A549 (cell line): ENCODE measurements at places on chromosomes 3 and 15.

GRCh38 chr3:181486141-181486885, 225.4 kb upstream of the SOX2 start:
- DNase-seq, result no peak

DNA sequence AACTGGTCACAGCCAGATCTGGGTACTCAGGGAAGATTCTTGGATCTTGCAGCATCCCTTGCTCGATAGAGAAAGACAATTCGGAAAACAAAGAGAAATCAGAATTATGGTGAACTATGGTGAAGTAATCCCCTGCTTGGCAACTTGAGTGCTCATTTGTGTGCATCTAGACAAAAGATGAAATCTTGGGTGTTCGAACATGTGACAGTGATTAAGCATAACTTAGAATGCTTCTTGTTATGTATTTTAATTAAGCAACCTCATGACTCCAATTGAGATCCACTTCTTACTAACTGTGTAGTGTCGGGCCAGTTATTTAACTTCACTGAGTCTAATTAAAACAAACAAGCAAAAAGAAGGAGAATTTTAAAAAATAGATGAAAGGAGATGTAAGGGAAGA, 56.5 kb downstream of the ZNF385D start:
- DNase-seq, result no peak

GRCh38 chr15:25972141-25972675, 109.1 kb upstream of the ATP10A start:
- DNase-seq, result no peak

DNA sequence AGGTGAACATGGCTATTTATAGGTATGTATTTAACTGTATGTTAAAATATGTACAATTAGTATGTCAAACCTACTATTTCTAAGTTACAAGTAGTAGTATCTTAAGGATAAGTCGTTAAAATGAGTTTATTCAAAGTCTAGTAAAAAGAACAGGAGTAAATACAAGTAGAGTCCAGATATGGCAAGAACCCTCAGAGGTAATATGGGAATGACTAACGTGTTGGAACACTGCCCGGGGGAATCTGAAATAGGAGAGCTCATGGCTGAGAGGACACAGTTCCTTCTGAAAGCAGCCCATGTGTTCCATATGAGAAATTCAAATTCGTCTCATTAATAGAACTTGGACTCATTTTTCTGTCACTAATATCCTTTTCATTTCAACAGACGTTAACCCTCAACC, 158.8 kb downstream of the CLSTN2 start:
- no peak for DNase-seq

DNA sequence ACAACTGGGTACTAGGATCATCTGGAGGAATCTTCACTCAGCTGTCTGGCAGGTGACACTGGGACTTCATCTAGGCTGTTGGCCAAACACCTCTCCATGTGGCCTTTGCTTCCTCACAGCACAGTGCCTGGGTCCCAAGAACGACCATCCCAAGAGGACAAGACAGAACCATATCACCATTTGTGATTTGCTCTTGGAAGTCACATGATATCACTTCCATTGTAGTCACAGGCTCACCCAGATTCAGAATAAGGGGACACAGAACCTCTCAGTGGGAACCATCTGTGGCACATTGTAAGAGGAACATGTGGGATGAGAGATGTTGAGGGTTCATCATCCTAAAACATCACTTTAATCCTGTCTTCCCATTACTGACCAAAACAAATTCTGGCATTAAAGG, 1.9 kb upstream of the PSMA4 start:
- DNase-seq, result no peak

GRCh38 chr3:11624161-11624560, 19.6 kb downstream of the VGLL4 start:
- DNase-seq, result no peak

DNA sequence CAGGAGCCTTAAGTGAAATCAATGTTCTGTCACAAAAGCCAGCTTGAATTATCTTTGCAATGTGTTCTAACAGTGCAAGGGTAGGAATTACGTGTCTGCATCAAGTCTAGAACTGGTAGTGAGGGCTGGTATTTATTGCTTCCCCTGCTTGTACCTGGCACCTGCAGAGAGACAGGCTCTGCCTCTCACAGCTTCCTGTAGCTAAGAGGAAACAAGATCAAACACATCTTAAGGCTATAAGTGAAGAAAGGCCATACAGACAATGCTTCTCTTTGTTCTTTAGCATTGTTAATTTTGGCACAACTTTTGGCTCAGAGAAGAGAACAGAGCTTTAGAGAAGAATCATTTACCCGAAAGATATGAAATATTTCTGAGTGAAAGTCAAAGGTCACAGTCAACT, 479.9 kb downstream of the GRM7 start:
- no peak for DNase-seq

GRCh38 chr3:37198996-37199395, 24.6 kb upstream of the LRRFIP2 start:
- DNase-seq, result no peak

GRCh38 chr3:195612075-195612800, 28.5 kb upstream of the APOD start:
- DNase-seq, result no peak

- DNase-seq, result no peak
Observed at GRCh38 chr15:84811828-84812227, 5.3 kb upstream of the ALPK3 start.

DNA sequence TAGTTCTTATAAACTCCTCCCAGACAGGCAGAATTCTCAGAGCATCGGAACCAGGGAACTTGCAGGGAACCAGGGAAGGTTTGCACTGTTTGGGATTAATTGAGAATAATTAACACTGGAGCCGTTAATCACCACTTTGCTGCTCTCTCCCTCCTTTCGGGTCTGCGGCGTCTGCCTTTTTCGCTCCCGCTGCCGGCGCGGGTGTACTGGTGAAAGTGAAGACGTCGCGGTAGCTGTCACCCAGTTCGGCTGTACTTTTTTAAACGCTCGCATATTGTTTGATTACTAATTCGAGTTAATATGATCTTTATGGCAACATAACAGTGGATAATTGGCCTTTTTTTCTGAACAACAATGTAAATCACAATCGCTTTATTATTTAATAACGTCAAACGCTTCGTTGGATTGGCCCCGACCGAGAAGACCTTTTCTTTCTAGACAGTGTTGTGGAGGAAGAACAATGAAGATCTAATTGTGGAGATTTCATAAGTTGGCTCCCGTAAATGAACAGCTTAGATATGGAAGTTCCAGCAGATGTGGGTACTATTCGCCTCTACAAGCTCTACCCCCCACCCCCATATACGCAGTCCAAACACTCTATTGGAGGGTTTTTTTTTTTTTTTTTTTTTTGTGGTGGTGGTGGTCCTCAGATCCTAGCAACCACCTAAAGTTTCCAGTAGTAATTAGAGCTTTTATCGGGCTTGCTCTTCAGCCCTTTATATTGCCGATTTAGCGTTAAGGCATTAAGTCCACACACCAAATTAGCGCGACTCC, 12.7 kb downstream of the SOX2 start:
- no peak for DNase-seq

DNA sequence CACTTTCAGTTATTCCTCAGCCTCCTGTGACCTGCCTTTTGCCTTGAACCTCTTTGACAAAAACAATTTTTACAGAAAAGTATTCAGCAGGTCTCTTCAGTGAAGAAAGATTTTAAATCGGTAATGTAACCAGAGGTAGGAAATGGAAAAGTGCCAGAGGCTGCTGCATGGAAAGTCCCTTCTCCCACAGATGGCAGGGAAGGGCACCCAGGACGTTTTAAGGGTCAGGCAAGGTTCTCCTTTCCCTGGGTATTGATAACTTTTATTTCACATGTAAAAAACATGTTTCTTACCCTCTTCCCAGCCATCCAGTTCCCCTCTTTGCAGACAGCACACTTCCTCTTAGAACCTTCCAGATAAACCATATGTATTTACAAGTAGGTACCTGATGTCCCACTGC, 185.6 kb downstream of the OR4M2 start:
- no peak for DNase-seq

DNA sequence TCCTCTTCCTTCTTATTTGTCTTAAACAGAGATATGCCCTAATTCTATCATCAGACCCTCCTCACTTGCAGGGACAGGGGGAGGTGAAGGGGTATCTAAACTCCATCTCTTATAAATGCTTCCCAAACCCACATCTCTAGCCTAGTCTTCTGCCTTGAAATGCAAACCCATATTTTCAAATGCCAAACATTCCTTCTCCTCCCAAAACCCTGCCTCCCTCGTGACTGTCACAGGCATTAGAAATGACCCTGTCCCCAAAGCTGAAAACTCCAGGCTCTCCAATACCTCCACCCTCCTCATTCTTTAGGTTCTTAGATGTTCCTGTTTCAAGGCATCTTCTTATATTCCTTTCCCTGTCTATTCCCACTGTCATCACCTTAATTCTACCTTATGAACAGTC, 191.0 kb downstream of the ERC2 start:
- no peak for DNase-seq

DNA sequence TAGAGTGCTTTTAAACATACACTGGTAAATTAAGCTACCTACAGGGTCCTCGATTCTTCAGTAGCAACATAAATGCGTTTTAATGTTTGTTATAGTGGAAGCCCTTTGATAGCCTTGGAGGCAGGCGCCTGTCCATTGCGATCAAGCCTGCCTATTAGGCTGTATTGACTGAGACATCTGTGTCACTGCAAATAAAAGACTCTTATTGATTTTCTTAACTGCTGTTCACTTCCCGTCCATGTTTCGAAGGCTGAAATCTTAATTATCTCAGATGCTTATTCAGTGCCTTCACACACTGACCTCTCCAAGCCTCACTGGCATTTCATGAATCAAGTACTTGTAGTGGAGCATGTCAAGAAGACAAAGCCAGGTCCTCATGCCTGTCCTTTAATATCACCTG, 51.1 kb downstream of the MAP2K5 start:
- DNase-seq, result no peak

GRCh38 chr15:63752075-63752684, 81.6 kb downstream of the HERC1 start:
- peak; percentile 76 for DNase-seq

DNA sequence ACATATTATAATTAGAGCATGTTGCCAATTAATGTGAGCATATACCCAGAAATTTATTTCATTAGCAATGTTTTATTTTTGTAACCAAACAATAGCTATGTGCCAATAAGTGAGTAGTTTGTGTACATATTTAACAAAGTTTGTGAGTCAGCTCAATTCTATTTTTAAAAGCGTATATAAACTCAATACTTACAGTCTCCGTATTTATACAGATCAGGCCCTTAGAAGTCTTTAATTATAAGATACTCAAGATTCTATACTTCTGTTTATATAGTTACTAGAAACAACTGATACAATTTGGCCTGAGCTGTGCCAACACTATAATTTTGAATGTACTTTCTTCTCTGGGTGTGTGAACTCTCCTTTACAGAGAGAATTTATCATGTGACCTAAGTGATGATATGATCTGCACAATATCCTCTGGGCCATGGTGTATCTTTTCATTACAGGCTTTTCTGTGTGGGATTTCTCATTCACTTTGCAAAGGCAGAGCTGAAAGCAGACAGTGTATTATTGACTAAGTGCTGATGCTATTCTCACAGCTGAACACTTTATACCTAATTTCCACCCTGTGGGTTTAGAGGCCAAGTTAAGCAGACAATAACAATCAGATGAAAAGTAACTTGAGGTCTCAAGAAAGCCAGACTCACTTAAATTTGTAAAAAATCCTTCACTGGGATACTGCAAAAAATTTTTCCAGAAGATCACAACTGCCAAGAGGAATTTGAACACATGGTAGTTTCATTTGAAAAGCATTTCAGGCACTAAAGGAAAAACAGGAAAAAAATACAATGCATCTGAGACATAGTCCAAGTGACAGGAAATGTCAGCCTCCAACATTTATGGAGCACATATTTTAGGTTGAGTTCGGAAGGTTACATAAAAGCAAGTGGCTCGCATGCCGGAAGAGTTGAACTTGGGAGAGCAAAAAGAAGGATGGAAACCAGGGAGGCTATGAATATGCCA, 277.9 kb upstream of the SEMA6D start:
- DNase-seq, result no peak

DNA sequence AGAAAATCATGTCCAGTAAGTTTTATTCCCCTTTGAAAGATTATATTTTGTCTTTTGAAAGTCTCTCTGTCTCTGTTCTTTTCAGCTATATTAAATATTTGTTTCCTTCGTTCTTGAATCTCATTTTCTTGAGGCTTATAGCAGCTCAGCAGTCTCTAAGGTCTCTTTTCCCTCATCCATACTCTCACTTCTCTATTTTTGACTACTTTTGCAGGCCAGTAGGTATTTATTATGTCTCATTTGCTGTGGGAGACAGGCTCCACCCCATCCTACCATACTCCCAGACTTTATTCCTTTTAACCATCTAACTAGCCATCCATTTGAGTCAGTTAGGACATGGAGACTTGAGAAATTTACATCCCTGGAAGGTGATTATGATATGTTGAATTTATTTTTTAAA, 71.0 kb downstream of the FILIP1L start:
- DNase-seq, result no peak

DNA sequence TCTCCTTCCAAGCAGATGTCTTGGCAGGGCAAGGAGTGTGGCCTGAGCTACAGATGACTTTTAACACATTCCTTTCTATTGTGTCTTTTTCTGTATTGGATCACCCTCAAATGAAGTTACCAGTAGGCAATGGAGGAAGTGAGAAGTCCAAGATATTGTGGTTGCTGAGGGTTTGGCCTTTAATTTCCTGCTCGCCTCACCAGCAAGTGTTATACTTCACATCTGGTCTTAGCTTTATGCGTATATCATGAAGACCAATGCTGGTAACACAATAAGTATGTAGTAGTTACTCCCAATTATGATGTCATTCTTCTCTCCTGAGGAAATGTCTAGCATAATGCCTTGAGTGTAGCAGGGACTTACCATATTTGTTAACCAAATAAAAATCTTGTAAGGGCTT, 179.9 kb downstream of the ZIC1 start:
- no peak for DNase-seq

DNA sequence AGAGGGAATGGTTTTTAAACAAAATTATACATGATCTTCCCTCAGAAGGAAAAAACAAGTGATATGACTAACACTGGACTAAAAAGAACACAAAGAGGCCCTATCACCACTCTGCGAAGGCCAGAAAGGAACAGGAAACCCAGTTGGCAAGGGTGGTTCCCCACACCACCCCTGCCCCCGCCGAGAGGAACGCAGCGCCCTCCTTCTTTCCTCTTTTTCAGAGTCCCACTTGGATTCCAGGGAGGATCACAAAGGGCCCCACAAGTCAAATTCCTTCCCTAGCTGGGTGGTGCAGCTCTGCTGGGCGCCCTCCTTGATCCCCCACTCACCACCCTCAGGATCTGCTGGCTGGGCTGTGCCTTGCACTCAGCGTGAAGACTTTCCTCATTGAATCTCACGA, 29.8 kb downstream of the PLA1A start:
- DNase-seq, result no peak

- DNase-seq, result no peak
Observed at GRCh38 chr15:90325726-90326125, 26.4 kb upstream of the ZNF774 start.

GRCh38 chr3:195003006-195003892, 267.7 kb downstream of the XXYLT1 start:
- no peak for DNase-seq

GRCh38 chr3:100609305-100609704, at the start of gene ADGRG7:
Gene ADGRG7 (plus strand): TSS chr3:100609601. CDS start chr3:100609857, 256 bp downstream.
- no peak for DNase-seq

DNA sequence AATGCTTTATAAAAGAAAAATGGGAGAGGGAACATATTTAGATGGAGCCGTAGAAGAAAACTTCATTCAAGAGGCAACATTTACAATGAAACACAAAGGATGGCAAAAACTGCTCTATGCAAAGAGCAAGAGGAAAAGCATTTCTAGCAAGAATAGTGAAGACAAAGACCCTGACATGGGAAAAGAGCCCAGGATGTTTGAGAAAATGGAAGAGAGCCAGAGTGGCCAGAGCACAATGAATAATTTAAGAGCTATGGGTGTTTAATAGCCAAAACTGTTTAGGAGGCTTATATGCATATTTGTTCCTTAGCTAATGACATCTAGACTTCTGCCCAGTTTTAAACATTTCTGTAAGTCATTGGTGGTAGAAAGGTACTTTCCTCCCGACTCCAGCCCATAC, 25.4 kb upstream of the SEMA6D start:
- DNase-seq, result no peak
